ENCODE measurements at places on chromosomes 1 and 21.

DNA sequence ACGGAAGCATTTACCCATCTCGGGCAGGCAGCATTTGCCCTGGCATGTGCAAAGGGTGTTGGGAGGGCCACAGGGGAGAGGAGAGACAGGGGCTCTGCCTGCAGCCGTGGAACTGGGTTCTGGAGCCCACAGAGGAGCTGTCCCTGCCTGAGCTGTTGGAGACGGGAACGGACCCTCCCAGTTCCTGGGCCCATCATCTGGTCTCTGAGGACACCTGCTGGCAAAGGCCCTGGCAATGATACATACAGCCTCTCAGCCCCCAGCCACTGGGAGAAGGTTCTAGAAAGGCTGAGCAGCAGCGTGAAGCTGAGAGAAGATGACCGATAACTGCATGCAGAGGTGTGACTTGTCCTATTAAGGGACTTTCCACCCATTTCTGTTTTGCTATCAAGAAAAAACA, 31.4 kb downstream of the FAAP20 start:
- DNase-seq: no peak

- peak; percentile 92 for DNase-seq
Measured at GRCh38 chr1:246782120-246782900, 58.1 kb downstream of the SCCPDH start.

DNA sequence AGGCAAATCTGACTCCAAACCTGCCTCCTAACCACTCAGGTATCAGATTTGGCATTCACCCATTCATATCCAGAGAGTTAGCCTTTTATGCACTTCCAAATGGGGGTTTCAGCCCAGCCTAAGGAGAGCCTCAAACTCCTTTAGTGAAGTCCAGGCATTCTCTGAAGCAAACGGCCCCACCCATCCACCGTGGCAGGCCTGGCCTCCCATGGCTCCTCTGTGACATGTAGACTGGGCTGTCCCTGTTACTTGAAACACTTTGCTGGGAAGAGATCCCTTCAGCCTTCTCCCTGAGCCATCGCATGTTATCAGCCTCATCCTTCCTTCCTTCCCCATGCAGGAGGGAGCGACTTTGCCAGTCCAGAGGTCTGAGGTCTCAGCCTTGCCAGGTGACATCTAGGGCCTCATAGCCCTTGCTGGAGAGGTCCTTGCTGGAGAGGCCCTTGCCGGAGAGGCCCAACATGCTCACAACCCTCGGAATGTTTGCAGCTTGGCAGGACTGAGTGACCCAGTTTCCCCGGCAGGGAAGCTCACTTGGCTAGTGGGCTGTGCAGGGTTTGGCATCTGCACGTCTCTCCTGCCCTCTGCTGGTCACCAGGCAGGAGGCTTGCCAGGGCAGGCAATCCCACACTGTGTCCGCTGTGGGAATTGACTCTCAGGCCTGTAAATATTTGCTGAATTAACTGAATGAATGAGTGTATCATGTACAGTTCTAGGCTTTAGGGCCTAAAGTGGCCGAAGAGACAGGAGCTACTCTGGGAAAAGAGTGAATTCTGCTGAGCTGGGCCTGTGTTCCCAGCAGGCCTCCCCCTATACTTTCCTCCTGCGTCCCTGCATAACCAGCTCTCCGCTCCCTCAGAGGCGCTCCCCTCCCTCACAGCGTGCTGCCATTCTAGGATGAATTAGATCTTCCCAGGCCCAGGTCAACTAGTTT, 26.7 kb upstream of the RBM15 start:
- peak; percentile 56 for DNase-seq

DNA sequence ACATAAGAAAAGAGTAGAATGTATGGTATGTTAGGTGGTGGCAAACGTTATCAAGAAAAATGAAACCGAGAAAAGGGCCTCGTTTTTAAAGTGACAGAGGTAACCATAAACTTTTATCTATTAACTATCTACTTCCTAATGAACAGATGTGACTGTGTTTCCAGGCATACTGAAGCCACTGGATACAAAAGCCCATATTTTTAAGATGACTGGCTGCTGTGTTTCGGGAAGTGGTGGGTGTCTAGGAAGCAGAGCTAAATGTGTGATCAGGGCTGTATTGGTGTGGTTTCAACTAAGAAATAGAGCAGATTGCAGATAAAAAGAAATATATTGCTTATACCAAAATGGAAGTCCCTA, 71.8 kb downstream of the CHRM3 start:
- no peak for DNase-seq

DNA sequence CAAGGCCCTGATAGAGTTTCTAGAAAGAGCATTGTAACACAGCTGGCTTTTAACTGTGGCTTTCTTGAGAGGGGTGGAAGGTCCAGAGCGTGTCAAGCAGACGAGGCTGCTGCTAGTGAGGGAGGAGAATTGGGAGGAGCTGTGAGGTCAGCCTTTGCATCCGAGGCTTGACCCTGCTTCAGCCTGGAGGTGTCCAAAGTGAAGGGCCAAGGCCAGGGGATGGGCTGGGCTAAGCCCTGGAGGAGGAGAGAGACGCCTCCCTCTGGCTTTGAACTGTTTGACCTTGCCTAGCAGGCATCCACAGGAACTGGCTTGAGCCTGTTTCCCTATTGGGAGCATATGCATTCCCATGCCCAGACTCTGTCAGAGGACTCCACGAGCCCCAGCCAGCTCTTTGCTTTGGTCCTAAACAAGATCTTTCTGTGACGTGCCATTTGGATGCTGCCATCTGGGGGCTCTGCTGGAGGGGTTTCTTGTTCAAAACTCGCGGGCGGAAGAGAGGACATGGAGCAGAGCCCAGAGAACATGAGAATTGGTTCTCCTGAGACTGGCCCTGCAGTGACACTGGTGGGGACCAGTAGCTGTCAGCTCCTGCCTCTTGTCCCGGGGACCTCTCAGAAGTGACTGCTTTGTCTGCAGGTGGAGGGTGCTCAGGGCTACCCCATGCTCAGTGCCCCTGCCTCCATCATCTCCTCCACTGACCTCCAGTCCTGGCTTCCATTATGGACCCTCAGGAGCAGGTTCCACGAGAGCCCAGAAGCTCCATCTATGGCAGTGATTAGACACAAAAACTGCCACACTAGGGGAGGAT, 5.5 kb downstream of the ACTRT2 start:
- no peak for DNase-seq

DNA sequence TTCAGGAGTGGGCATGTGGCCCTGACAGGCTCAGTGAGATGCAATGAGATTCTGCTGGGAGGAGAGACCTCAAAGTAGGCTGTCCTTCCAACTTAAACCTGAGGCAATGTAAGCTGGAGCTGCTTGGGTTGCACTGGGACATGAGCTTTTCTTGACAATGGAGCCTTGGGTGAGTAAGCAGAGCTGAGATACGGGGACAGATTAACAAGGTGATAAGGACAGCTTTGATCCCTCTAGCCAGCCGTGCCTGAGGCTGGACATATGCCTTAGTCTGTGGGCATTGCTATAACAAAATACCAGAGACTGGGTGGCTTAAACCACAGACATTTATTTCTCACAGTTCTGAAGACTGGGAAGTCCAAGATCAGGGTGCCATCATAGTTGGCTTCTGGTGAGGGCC, 18.3 kb upstream of the NGF start:
- DNase-seq: no peak
